ENCODE measurements at places on chromosomes 2 and 18.

DNA sequence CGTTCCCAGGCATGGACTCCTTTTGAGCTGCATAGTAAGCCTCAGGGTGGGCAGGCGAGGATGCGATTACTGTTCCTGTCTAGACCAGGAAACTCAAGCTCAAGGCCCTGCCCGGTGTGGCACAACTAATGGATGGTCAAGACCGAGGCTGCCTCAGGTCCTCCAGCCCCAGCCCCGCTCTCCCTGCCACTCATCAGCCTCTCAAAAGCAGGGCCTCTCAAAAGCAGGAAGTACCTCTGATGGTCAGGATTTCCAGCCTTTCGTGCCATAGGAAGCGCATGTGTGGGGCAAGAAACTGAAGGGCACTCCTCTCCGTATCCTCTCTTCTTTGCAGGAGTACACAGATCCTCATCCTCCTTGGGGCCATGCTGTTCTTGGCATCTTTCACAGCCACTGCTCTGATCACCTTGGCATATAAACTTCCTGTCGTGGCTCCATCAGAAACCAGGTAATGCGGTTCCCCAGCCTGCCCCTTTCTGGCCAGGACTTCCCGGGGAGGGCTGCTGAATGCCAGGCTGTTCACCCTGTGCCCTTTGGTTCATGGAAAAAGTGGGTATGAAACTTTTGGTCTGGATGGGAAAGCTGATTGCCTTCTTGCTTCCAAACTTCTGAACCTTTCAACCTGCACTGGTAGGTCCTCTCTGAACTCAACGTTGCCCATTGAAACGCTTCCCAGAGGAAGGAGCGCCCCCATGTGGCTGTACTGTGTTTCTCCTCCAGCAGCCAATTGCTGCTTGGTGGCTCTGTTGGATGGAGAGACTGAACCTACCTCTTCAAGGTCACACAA is 82.8 kb upstream of the SEC11C start:
- peak; percentile 38 for DNase-seq

DNA sequence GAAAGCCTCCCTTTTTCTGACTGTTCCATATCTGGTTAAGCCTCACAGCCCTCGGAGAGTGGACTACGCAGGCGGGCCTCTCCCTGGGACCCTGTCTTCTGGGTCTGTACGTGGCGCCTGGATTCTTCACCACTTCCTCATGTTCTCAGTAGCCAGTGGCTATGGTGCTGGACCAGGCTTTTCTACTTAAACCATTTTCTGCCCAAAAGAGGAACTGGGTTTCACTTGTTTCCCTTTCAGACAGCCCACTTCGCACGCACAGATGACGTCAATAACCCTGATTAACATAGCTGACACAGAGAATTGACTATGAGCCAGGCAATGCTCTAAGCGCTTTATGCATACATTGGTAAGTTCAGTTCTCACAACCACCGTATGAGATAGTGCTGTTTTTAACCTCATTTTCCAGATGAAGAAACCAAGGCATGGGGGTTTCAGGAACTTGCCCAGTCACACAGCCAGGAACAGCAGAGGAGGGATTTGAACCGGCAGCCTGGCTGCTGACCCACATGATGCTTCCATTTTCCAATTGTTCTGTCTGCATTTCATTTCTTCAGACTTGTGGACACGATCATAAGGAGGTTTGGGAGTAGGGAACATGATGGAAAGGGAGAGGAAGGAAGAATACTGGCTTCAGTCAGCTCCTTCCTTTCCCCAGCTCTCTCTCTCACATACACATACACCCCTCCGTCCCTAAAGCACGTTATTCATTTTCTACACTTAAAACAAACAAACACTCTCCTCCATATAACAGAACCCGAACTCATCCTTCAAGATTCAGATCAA is 41.7 kb downstream of the MYOM1 start:
- DNase-seq: peak; percentile 14

DNA sequence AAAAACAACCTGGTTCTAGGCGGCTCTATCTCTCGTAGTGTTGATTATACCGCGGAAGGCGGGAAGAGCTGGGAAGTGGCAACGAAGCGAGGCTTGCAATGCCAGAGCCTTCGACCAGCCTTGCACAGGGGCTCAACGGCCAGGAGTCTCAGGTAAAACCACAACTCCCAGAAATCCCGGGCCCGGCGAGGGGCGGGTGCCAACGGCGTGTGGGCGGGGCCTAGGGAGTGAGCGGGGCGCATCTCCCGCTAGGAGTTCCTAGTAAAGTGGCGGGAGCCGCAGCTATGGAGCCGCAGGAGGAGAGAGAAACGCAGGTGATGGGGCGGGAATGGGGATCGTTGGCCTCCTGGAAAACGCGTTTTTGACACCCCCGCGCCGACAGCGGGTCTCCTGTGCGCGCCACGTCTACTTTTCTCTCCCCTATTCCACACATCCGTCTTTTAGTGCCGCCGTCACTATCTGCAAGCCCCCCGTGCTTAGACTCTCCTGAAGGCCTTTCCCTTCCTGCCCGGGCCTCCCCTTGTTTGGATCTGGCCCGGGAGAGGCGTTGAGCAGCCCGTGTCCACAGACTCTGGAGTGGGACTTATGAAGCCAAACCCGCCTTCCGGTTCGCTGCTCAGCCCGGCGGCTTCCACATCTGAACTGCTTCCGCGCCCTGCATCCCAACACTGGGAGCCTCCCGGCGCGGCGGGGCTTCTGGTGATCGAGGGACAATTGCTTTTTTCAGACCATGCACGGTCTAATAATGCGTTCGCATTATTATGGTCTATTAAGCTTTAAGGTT is at the start of gene HAUS1:
Gene HAUS1 (plus strand): TSS at position 258 of the 784 bp plus-strand sequence. CDS start 27 bp downstream, at position 285.
- DNase-seq: peak; percentile 77

GRCh38 chr2:42105330-42106256 is 57.8 kb downstream of the PKDCC start:
- peak; percentile 89 for DNase-seq

DNA sequence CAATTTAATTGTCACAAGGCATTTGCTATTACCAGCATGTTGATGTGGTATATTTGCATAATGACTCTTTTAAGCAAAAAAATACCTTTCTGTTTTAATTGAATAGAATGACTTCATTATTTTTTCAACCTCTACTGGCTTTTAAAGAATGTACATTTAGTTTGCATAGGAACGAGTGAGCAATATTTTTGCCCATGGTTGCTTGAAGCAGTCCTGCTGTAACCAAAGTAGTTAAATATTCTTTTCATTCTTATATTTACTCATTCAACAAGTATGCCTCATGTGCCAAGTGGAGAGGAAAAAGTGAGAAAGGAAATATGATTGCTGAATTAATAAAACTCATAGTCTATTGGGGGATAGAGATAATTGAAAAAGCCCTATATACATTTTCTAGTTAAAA is 184.7 kb downstream of the DSEL start:
- no peak for DNase-seq

GRCh38 chr2:241820625-241821384 is 11.8 kb downstream of the NEU4 start:
- DNase-seq: no peak

DNA sequence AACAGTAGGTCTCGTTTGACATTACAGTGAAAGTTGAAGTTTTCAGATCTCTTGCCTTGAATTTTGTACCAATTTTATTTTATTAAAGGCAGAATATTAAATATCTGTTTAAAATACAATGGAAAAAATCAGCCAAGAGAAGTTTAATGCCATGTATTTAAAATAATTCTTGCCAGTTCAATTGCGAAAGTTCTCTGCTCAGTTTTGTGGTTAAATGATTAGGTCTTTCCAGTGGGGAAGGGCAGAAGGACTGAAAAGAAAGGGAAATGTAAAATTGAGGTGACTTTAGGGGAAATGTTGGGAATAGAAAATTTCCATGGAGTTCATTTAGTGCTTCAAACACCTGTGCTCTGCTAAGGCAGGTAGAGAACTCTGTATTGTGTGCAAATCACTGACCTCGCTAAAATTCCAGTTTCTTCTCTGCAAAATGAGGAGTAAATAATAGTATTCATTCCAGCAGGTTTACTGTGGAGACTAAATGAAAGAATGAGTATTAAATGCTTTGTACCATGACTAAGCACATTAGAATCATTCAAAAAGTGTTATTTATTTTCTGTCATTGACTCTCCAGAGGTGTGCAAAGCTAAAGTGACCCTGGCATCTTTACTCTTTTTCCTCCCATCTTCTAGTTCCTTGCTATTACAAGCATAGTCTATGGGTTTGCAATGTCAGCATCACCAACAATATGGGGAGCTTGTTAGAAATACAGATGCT is 74.4 kb downstream of the KIAA1328 start:
- DNase-seq: no peak

DNA sequence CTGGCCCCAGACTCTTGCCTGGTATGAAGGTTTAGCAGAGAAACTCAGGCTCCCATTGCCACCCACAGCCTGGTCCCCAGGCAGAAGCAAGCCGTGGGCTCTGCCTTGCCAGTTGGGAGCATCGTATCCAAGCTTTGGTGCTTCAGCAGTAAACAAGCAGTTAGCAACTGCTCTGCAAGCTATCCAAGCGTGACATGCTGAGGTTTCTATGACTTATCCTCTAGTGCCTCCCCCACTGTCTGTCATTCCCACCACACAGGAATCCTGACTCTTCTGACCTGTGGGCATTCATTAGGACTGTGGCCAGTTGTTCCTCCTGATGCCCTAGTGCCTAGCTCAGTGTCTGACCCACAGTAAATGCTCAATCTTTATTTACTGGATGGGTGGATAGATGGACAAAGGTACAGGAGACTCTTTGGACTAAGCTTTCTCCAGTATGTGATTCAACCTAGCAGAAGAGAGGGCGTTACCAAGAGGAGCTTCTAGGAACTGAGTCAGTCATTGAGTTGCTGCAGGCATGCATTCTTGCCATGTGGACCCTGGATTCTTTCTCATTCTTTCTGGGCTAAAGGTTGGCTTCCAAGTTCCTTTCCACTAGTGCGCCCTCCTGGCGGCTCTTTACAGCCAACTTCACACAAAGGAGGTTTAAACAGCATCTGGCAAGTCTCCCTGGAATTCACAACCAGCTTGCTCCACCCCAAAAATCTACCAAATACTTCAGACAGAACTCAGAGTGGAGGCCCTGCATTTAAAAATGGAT is 40.6 kb upstream of the MRPL19 start:
- no peak for DNase-seq

- DNase-seq: no peak
These were observed 568.7 kb downstream of the METTL4 start for GRCh38 chr18:2002604-2003003.

- DNase-seq: no peak
These were observed 84.7 kb downstream of the BCL2 start for GRCh38 chr18:63234841-63235240.

- DNase-seq: no peak
These were observed 45.8 kb upstream of the WIPF1 start for GRCh38 chr2:174643356-174643755.

DNA sequence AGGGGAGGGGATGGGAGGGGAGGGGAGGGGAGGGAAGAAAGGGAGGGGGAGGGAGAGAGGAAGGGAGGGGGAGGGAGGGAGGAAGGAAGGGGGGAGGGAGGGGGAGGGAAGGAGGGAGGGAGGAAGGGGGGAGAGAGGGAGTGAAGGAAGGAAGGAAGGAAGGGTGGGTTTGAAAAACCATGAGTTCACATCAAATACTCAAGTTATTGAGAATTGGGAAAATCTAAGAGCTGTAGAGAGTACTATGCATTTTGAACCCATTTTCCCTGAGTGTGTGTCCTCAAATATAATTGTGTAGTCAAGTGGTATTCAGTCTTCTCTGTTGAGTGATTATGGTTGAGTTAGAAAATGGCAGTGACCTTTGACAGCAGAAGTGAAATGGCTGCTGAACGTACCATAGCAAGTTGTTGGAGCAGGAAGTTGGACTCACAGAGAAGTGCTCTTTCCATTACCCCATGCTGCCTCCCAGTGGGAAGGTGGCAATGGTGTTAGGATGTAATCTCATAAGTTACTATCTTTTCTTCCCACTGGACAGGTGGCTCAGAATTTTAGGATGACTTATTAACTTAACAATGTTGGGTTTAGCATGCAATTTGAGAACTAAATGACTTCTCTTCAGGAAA is 214.6 kb downstream of the SETBP1 start:
- no peak for DNase-seq

DNA sequence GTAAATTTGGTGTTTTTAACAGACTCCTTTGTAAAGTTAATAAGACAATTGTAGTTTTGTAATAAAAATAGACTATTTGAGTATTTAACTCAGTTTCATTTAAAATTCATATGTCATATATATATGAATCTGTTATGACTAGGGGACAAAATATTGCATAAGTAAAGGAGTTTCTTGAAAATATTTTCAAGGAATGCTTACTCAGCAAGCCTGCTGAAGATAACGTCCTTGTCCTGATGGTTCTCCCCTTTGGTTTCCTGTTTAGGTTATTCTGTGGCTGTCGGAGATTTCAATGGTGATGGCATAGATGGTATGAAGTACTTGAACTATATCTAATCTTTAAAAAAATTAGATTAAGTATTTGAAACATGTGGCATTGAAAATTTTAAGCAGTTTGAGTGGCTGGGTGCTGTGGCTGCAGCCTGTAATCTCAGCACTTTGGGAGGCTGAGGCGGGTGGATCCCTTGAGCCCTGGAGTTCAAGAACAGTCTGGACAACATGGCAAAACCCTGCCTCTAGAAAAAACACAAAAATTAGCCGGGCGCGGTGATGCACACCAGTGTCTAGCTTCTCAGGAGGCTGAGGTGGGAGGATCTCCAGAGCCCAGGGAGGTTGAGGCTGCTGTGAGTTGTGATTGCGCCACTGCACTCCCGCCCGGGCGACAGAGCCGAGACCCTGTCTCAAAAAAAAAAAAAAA is 47.1 kb downstream of the ITGAV start:
- no peak for DNase-seq

GRCh38 chr2:133414486-133415209 is 153.6 kb downstream of the NCKAP5 start:
- no peak for DNase-seq

GRCh38 chr2:17736989-17737388 is 16.6 kb downstream of the SMC6 start:
- no peak for DNase-seq

DNA sequence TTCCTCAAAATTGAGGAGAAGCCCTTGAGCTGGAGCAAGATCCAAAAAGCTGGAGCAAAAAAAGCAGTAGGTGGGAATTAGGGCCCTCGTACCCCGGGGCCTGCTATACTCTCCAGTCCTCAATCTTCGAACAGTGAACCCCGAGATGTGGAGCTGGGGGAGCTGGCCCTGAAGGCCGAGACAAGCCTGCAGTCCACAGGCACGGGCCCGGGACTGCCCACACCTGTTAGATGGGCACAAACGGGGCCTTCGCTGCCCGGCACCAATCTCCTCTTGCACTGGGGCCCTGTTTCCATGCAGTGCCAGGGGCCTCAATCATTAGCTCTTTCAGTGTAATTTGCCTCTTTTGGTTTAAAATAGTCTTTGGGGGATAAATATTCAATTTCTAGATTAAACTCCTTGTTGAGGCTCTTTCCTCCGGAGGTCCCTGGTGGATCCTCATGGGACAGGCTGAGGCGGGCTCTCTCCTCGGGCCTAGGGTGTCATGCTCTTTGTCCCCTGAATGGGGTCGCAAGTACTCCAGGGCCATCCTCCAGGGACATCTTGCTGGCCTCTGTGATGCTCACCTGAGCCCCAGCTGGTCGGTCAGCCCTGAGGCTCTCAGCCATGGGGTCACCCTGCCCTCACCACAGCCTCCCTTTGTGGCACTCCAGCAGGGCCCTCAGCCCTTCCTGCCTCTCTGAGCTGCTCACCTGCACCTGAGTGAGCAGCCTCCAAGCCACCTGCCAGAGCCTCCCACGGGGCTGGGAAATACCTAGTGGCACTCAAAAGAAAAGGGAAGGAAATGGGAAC is 223.6 kb downstream of the ALPK2 start:
- no peak for DNase-seq
